ENCODE measurements at places on chromosomes 11 and 22. TPM values are rescaled to one million over a fixed set of nuclear protein-coding genes. Genes with fewer than 3 reads are reported as not detected.

Gene BAD
- 85.5 TPM for total RNA-seq

Gene CSKMT
- 7.8 TPM for total RNA-seq

Gene POTEH
- not detected for total RNA-seq

Gene OR51E2
- total RNA-seq, result not detected

Gene RIC3
- not detected for total RNA-seq

Gene SLC6A5
- total RNA-seq, result under 0.01 TPM

Gene MORC2
- 16.1 TPM for total RNA-seq

Gene RTN4RL2
- total RNA-seq, result not detected

Gene SYT9
- not detected for total RNA-seq

Gene MTMR2
- total RNA-seq, result 27.5 TPM

Gene MUC2
- total RNA-seq, result not detected

Data from smooth muscle cell of trachea (primary cell).